Thymus (tissue), 14 donors: ENCODE measurements at places on chromosomes 3 and 15. TPM values are rescaled to one million over a fixed set of nuclear protein-coding genes. Genes with fewer than 3 reads are reported as not detected.

DNA sequence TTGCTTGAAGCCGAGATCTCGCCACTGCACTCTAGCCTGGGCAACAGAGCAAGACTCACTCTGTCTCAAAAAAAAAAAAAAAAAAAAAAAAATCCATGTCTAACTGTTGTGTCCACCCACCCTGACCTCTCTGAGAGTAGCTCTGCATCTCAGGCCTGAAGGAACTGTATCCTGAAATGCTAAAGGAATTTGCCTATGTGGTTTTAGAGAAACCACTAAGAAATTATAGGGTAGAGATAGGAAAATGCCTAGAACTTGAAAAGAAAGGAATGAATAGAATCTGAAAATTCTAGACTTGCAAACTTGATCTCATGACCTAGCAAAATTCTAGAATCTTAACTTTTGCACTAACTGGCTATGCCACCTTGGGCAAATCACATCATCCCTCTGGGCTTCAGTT, 217.5 kb upstream of the ROPN1 start:
- no peak overlapping the region for H3K4me3 ChIP-seq
- H3K27ac ChIP-seq, result no peak overlapping the region
- no peaks in the 10 kb centered on the region for H3K36me3 ChIP-seq
- DNase-seq, result no peak
- H3K27me3 ChIP-seq, result no peaks in the 10 kb centered on the region

GRCh38 chr3:161422171-161422700, 50.9 kb upstream of the SPTSSB start:
- H3K36me3 ChIP-seq, result no peaks in the 10 kb centered on the region
- no peak overlapping the region for H3K27ac ChIP-seq
- H3K4me3 ChIP-seq, result no peak overlapping the region
- peaks cover 2% of the 10 kb centered on the region for H3K27me3 ChIP-seq
- no peak for DNase-seq
- no peaks in the 10 kb centered on the region for H3K4me1 ChIP-seq

The SYNM gene
- 3.4 TPM for total RNA-seq

DNA sequence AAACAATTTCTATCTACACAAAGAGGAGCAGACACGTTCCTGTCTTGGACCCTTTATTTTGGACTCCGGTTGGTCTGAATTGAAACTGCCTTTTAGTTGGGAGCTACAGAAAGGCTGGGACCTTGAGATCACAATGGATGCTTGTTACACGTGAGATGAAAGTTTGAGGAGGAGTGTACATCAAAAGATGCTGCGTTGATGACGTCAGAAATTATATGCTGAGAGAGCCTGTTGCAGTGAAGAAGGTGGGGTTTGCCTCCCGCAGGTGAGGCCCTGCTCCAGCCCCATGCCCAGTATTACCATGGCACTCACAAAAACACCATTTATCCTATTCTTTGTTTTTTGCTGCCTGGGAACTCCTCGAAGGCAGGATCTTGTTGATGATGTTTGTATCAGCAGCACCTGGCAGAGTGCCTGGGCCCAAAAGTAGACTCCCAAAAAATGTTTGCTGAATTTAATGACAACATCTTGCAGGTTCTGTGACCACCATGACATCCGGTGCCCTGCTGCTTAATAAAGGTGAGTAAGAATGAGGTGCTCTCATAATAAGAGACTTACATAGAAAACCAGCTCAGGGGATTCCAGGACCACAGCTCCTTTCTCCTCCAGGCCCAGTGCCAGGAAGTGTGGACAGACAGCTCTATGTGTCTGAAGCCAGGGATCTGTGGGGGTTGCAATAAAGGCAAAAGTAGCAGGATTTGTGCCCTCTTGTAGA, 136.1 kb upstream of the UBE2E1 start:
- no peak overlapping the region for H3K27ac ChIP-seq
- no peaks in the 10 kb centered on the region for H3K4me1 ChIP-seq
- no peak for DNase-seq
- H3K4me3 ChIP-seq, result no peak overlapping the region

GRCh38 chr3:50230794-50231125, 5.2 kb upstream of the GNAI2 start:
- no peaks in the 10 kb centered on the region for H3K36me3 ChIP-seq
- no peak overlapping the region for H3K4me3 ChIP-seq
- no peak for DNase-seq
- no peak overlapping the region for H3K27ac ChIP-seq
- H3K27me3 ChIP-seq, result no peaks in the 10 kb centered on the region

DNA sequence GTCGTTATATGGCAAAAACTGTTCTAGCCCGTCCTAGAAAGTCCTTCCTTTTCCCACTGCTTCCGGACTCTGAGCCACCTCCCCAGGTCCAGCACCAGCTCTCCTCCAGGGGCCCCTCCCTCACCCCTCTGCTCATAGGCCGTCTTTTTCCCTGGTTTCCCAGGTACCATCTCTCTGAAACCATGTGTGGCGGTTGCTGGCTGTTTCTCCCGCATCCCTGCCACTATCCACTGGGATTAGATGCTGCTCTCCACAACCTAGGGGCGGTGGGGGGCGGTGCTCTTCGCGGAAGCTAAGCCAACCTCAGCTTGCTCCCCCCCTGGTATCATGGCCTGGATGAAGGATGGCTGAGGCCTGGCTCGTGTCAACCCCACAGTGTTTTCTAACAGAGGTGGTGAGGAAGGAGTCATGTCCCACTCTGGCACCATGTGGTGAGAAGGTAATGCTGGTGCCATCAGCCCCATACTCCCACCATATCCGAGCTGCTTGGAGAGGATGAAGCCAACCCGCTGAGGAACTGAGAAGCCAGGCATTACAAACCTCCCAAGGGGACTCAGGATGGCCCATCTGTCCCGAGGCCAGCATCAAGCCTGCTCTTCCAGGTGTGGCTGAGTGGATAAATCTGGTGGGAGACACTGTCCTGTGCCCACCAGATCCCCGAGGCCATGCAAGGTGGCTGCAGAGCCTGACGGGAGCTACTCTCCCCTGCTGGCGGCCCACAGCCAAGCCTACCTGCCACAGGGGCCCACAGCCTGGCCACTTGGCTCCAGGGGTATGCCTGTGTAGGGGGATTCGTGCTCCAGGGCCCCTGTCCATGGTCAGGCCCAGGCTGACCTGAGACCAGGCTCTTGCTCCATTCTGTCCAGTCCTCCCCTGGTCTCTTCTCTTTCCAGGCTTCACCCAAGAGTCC, 27.9 kb upstream of the SLC41A3 start:
- H3K27me3 ChIP-seq, result no peaks in the 10 kb centered on the region
- peaks cover 13% of the 10 kb centered on the region for H3K4me1 ChIP-seq
- no peak overlapping the region for H3K27ac ChIP-seq
- no peak for DNase-seq
- no peak overlapping the region for H3K4me3 ChIP-seq

The TMEM43 gene
- 29.9 TPM for total RNA-seq

The KBTBD13 gene
- total RNA-seq, result under 0.01 TPM

The RPUSD2 gene
- 10.7 TPM for total RNA-seq

GRCh38 chr3:140883428-140884040, 58.1 kb upstream of the SLC25A36 start:
- H3K27me3 ChIP-seq, result no peaks in the 10 kb centered on the region
- H3K4me3 ChIP-seq, result no peak overlapping the region
- H3K36me3 ChIP-seq, result no peaks in the 10 kb centered on the region
- no peak for DNase-seq
- no peak overlapping the region for H3K27ac ChIP-seq
- no peaks in the 10 kb centered on the region for H3K4me1 ChIP-seq

GRCh38 chr3:188358787-188359493, 205.0 kb downstream of the LPP start:
- peak; percentile 62 for DNase-seq
- H3K27ac ChIP-seq, result peak overlapping the region; percentile 89
- H3K4me3 ChIP-seq, result peak overlapping the region; percentile 25
- H3K4me1 ChIP-seq, result peaks cover 14% of the 10 kb centered on the region

DNA sequence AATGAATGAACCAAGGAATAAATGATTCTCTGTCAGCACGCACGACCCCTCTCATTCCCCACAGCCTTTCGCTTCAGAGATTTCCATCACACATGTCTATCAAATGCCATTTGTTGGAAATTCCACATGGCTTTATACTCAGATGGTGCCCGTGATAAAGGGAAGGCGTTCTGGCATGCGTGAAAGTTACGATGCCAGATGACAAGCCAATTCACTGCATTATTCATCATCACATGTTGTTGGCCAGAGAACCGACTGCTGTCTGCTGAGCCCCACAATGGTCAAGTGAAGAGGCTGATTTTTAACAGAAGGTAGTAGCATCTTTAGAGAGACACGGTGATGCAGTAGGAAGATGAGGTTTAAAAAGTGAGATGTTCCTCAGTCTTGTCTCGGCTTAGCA, 74.1 kb upstream of the FRMD4B start:
- no peaks in the 10 kb centered on the region for H3K4me1 ChIP-seq
- H3K4me3 ChIP-seq, result no peak overlapping the region
- no peak overlapping the region for H3K27ac ChIP-seq
- no peak for DNase-seq
- no peaks in the 10 kb centered on the region for H3K36me3 ChIP-seq

- H3K27me3 ChIP-seq, result no peaks in the 10 kb centered on the region
- H3K4me1 ChIP-seq, result peaks cover 51% of the 10 kb centered on the region
- no peak for DNase-seq
- no peaks in the 10 kb centered on the region for H3K36me3 ChIP-seq
Measured at GRCh38 chr15:31236184-31237042, 90.2 kb upstream of the KLF13 start.

GRCh38 chr3:188243124-188243795, 89.3 kb downstream of the LPP start:
- H3K4me1 ChIP-seq, result peaks cover 5% of the 10 kb centered on the region
- no peak for DNase-seq
- H3K4me3 ChIP-seq, result no peak overlapping the region

DNA sequence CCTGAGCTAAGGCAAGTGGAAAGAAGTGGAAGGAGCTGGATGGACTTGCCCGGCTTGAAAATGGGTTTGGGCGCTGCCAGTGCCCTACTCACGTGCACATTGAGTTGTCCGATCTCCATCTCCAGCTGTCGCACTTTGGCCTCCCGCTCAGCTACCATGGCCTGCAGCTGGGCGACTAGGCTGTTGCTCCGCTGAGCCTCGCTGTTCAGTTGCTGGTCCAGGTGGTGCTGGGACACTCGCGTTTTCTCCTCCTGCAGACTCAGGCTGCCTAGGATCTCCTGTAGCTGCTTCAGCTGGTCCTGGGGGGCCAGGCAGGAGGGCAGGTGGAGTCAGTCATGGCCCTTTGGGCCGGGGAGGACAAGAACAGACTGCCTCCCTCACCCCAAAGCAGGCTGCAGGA, 33.0 kb upstream of the HHATL start:
- H3K4me3 ChIP-seq, result no peak overlapping the region
- H3K27me3 ChIP-seq, result no peaks in the 10 kb centered on the region
- no peaks in the 10 kb centered on the region for H3K36me3 ChIP-seq
- no peak overlapping the region for H3K27ac ChIP-seq

DNA sequence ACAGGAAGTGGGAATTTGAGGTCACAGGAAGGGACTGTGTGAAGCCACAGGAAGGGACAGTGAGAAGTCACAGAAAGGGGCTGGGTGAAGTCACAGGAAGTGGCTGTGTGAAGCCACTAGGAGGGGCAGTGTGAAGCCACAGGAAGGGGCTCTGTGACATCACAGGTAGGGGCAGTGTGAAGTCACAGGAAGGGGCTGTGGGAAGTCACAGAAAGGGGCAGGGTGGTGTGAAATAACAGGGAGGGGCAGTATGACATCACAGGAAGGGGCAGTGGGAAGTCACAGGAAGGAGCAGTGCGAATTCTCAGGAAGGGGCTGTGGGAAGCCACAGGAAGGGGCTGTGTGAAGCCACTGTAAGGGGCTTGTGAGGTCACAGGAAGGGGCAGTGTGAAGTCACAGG, 35.8 kb downstream of the GASK1A start:
- no peak overlapping the region for H3K27ac ChIP-seq
- DNase-seq, result no peak

The BOC gene
- total RNA-seq, result 5.5 TPM

- no peak overlapping the region for H3K4me3 ChIP-seq
- H3K4me1 ChIP-seq, result no peaks in the 10 kb centered on the region
- no peak for DNase-seq
Measured at GRCh38 chr3:144259267-144259666, 287.6 kb downstream of the DIPK2A start.

GRCh38 chr15:42100021-42100800, 5.8 kb upstream of the PLA2G4D start:
- H3K27me3 ChIP-seq, result no peaks in the 10 kb centered on the region
- H3K4me3 ChIP-seq, result no peak overlapping the region
- no peak overlapping the region for H3K27ac ChIP-seq
- no peak for DNase-seq
- H3K36me3 ChIP-seq, result no peaks in the 10 kb centered on the region

- H3K4me1 ChIP-seq, result no peaks in the 10 kb centered on the region
- no peak for DNase-seq
- H3K4me3 ChIP-seq, result no peak overlapping the region
- H3K27me3 ChIP-seq, result no peaks in the 10 kb centered on the region
- H3K36me3 ChIP-seq, result no peaks in the 10 kb centered on the region
- H3K27ac ChIP-seq, result no peak overlapping the region
Measured at GRCh38 chr3:100577382-100578008, 31.9 kb upstream of the ADGRG7 start.

The AGBL1 gene
- under 0.01 TPM for total RNA-seq

DNA sequence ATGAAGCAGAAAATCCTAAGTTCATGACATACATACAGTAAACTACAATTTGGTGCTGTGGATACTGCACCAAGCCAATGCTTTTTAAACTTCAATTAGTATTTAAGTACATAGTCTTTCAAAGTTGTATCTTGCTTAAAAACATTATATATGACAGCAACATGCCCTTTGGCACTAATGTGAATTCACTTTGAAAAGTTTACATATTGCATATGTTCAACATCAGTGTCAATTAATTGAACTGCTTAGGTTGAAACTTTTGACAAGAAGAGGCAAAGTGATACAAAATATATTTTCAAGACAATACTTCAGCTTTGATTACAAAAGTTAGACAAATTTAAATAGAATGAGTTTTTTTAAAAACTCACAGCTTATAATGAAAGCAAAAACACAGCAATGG, 119.4 kb upstream of the ROBO2 start:
- no peak for DNase-seq
- no peaks in the 10 kb centered on the region for H3K36me3 ChIP-seq
- H3K27me3 ChIP-seq, result no peaks in the 10 kb centered on the region

DNA sequence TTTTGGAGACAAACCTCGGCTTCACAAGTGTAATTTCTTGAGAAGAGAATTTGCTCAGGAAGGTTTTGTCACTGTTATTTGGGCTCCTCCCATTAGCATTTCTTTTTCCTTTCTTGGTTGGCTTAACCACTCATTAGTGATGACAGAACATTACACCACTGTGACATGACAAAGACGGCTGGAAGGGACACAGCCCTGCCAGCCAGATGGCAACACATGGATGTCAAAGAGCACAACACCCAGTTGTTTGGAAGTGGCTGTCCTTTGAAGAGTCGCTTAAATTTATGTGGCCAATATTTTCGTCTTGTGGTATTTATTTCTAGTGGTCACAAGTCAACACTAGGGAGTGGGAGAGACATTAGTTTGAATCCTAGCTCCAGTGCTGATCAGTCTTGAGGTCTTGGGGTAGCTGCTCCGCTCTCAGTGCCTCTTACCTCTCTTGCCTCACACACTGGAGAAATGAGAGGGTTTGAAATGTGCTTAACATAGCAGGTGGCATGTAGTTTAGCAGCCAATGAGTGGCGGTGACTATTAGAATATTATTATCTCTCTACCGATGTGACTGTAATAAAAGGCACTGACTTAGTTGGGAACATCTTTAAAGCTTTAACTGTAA, 92.8 kb downstream of the FRMD4B start:
- H3K4me1 ChIP-seq, result peaks cover 4% of the 10 kb centered on the region
- H3K4me3 ChIP-seq, result no peak overlapping the region
- no peak overlapping the region for H3K27ac ChIP-seq
- no peaks in the 10 kb centered on the region for H3K27me3 ChIP-seq
- H3K36me3 ChIP-seq, result peaks cover 4% of the 10 kb centered on the region
- DNase-seq, result no peak

- H3K27me3 ChIP-seq, result no peaks in the 10 kb centered on the region
- no peak for DNase-seq
- no peaks in the 10 kb centered on the region for H3K36me3 ChIP-seq
- H3K4me1 ChIP-seq, result no peaks in the 10 kb centered on the region
Measured at GRCh38 chr15:87033056-87033455, 953.4 kb downstream of the AGBL1 start.
